Activated CD4-positive, alpha-beta T cell treated with anti-CD3 and anti-CD28 coated beads for 36 hours (primary cell): ENCODE measurements at places on chromosomes 12 and 14. TPM values are rescaled to one million over a fixed set of nuclear protein-coding genes. Genes with fewer than 3 reads are reported as not detected.
A peak's percentile ranks its signal among the peaks of the same experiment; 100 is the strongest.

DNA sequence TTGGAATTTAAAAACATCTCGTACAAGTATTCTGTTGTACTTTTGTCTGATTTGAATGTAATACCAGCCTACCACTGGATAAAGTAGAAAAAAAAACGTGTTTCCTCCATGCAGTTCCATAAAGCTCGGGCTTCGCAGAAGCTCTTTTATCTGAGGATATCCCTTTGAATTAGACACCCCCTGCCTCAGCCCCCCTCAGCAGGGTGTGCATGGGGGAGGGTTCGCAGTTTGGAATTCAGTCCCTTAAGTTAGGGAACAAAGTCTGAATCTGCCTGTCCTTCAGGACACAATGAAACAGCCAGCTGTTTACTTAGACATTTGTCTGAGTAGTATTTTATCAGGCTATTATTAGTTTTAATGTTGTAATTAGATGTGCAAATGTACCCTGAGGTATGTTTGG, 234.0 kb upstream of the CAND1 start:
- H3K4me3 ChIP-seq = no peak overlapping the region
- peaks cover 3% of the 10 kb centered on the region for H3K4me1 ChIP-seq
- peaks cover 2% of the 10 kb centered on the region for H3K27me3 ChIP-seq
- no peak for DNase-seq
- H3K27ac ChIP-seq = no peak overlapping the region
- no peaks in the 10 kb centered on the region for H3K36me3 ChIP-seq

- no peaks in the 10 kb centered on the region for H3K4me1 ChIP-seq
- no peak overlapping the region for H3K27ac ChIP-seq
- no peak for DNase-seq
- no peak overlapping the region for H3K4me3 ChIP-seq
Observed at GRCh38 chr12:45168976-45169375, 46.9 kb upstream of the ANO6 start.

- no peaks in the 10 kb centered on the region for H3K4me1 ChIP-seq
- no peaks in the 10 kb centered on the region for H3K36me3 ChIP-seq
- no peak overlapping the region for H3K4me3 ChIP-seq
- H3K27me3 ChIP-seq = no peaks in the 10 kb centered on the region
- H3K27ac ChIP-seq = no peak overlapping the region
Observed at GRCh38 chr14:33612197-33612505, 338.7 kb downstream of the EGLN3 start.

GRCh38 chr14:104813286-104813685, 12.4 kb downstream of the ZBTB42 start:
- no peak overlapping the region for H3K4me3 ChIP-seq
- peaks cover 10% of the 10 kb centered on the region for H3K4me1 ChIP-seq
- no peaks in the 10 kb centered on the region for H3K27me3 ChIP-seq
- H3K27ac ChIP-seq = no peak overlapping the region
- no peak for DNase-seq

DNA sequence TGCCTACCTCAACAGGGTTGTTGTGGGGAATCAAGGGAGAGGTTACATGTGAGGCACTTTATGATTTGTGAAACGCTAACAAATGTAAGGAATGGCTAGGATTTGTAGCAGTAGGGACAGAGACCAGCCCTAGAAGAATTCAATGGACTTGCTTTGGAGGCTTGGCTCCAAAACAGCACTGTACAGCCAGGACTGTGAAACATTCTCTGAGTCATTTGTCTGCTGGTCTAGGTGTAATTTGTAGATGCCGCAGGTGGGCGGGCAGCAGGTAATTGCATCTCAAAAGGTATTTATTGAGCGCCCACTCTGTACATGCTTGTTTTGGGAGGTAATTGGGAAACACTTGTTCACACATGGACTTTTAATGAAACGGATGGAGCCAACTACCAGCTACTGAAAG, 11.4 kb downstream of the SLC7A8 start:
- H3K27ac ChIP-seq = no peak overlapping the region
- H3K4me1 ChIP-seq = peaks cover 18% of the 10 kb centered on the region
- no peak overlapping the region for H3K4me3 ChIP-seq
- DNase-seq = no peak
- H3K27me3 ChIP-seq = no peaks in the 10 kb centered on the region

DNA sequence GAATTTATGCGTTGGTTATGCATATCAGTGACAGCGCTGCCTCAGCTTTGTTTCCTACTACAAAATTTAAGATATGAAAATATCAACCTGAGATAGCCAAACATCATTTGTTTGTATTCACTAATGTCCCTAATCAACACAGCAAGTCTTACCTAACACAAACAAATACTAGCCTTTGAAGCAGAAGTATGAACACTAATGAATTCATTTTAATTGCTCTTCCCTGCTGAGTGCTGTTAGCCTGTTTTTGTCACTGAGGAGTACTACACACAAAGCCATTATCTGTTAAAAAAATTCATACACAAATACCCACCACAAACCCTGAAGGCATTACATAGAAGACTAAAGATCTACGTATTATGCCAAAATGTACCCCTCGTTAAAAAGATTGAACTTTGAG, 150.8 kb downstream of the HELB start:
- no peak overlapping the region for H3K4me3 ChIP-seq
- H3K4me1 ChIP-seq = peaks cover 11% of the 10 kb centered on the region
- no peaks in the 10 kb centered on the region for H3K36me3 ChIP-seq
- no peak overlapping the region for H3K27ac ChIP-seq

- peaks cover 22% of the 10 kb centered on the region for H3K4me1 ChIP-seq
- DNase-seq = no peak
- no peaks in the 10 kb centered on the region for H3K36me3 ChIP-seq
- no peak overlapping the region for H3K4me3 ChIP-seq
Observed at GRCh38 chr12:89373763-89374572, 21.7 kb upstream of the DUSP6 start.

DNA sequence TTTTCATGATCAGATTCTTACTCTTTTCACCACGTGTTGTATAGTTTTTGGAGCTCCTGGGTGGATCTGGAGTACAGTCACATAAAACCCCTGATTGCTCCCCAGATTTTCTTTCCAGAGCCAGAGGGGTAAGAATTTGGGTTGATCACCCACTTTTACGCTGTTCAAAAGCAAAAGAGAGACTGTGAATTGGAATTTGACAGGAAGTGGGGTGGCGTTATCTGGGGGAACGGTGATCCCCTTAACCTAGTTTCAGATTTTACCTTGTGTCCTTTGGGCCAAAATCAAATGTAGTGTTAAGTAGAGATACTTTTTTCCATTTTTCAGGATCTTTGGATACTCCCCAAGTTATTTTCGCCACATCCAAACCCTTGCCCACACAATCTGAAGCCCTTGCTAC, 75.6 kb downstream of the TGFB3 start:
- H3K27me3 ChIP-seq = no peaks in the 10 kb centered on the region
- H3K27ac ChIP-seq = no peak overlapping the region
- H3K4me1 ChIP-seq = no peaks in the 10 kb centered on the region
- H3K36me3 ChIP-seq = no peaks in the 10 kb centered on the region
- DNase-seq = no peak

- H3K4me1 ChIP-seq = peaks cover 24% of the 10 kb centered on the region
- no peak for DNase-seq
- H3K36me3 ChIP-seq = no peaks in the 10 kb centered on the region
- no peak overlapping the region for H3K4me3 ChIP-seq
- H3K27ac ChIP-seq = no peak overlapping the region
- H3K27me3 ChIP-seq = peaks cover 2% of the 10 kb centered on the region
Observed at GRCh38 chr14:58593977-58594376, 43.8 kb upstream of the DACT1 start.

- H3K36me3 ChIP-seq = peaks cover 6% of the 10 kb centered on the region
- H3K27ac ChIP-seq = no peak overlapping the region
- peak; percentile 11 for DNase-seq
- no peaks in the 10 kb centered on the region for H3K27me3 ChIP-seq
- no peak overlapping the region for H3K4me3 ChIP-seq
Observed at GRCh38 chr14:31326111-31326510, 94.2 kb downstream of the HEATR5A start.

- H3K27me3 ChIP-seq = peaks cover 22% of the 10 kb centered on the region
- H3K36me3 ChIP-seq = no peaks in the 10 kb centered on the region
Observed at GRCh38 chr14:22748631-22749068, 17.8 kb upstream of the OXA1L start.

GRCh38 chr12:84276215-84276614, 636.4 kb downstream of the SLC6A15 start:
- DNase-seq = no peak
- no peaks in the 10 kb centered on the region for H3K36me3 ChIP-seq
- no peak overlapping the region for H3K27ac ChIP-seq
- no peaks in the 10 kb centered on the region for H3K4me1 ChIP-seq

DNA sequence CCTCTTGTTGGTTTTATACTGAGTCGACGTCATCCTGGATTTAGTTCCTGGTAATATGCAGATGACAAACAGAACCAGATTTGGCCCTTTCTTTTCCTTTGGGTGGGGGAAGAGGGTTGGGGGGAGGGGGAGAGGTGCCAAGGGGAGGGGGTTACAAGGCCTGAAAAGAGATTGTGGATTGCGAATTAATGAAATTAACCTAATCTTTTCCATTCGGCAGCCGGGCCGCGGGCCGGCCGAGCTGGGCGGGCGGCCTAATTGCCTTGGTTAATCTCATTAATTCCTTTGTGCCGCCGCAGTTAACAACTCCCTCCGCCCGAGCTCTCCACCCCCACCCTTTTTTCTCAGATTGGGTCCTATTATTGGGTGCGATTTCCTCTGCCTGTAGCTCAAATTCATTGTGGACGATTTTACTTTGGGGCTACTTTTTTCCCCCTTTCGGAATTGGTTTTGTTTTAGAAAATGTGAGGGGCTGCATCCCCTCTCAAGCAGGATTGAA, 387 bp upstream of the GSC start:
- H3K4me3 ChIP-seq = peak overlapping the region; percentile 19
- H3K27ac ChIP-seq = no peak overlapping the region
- peaks cover 11% of the 10 kb centered on the region for H3K4me1 ChIP-seq

GRCh38 chr12:13347241-13348043, 150.9 kb downstream of the EMP1 start:
- no peaks in the 10 kb centered on the region for H3K36me3 ChIP-seq
- H3K27ac ChIP-seq = peak overlapping the region; percentile 21
- peaks cover 45% of the 10 kb centered on the region for H3K27me3 ChIP-seq

- no peak overlapping the region for H3K4me3 ChIP-seq
- H3K27me3 ChIP-seq = no peaks in the 10 kb centered on the region
- no peaks in the 10 kb centered on the region for H3K36me3 ChIP-seq
- no peak overlapping the region for H3K27ac ChIP-seq
- H3K4me1 ChIP-seq = no peaks in the 10 kb centered on the region
- no peak for DNase-seq
Observed at GRCh38 chr14:45678163-45678562, 425.2 kb upstream of the MIS18BP1 start.

DNA sequence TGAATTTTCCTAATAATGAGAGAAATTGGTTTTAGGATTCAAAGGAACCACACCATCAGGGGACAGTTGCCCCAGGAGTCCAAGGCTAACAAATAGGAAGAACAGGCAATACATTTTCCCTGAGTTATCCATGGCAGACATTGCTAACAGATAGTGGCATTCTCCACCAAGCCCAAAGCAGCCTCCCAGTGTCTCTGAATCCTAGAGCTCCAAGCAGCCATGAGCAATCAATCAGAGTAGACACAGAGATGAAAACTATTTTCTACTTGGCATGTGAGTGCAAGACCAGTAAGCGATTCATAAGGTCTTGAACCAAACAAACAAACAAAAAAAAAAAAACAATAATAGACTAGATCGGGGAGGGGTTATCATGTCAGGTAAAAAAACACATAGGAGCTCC, 515.7 kb downstream of the MED13L start:
- H3K4me3 ChIP-seq = no peak overlapping the region
- no peaks in the 10 kb centered on the region for H3K4me1 ChIP-seq
- H3K27ac ChIP-seq = no peak overlapping the region

GRCh38 chr14:24256960-24257359, 6.0 kb downstream of the TGM1 start:
- H3K27me3 ChIP-seq = no peaks in the 10 kb centered on the region
- H3K4me1 ChIP-seq = no peaks in the 10 kb centered on the region
- no peak for DNase-seq
- no peak overlapping the region for H3K4me3 ChIP-seq

GRCh38 chr12:21665816-21666215, 8.2 kb upstream of the LDHB start:
- H3K4me3 ChIP-seq = no peak overlapping the region
- DNase-seq = no peak
- H3K4me1 ChIP-seq = no peaks in the 10 kb centered on the region
- H3K27ac ChIP-seq = no peak overlapping the region

- H3K27ac ChIP-seq = no peak overlapping the region
- peaks cover 6% of the 10 kb centered on the region for H3K4me1 ChIP-seq
- DNase-seq = no peak
- H3K27me3 ChIP-seq = peaks cover 2% of the 10 kb centered on the region
Observed at GRCh38 chr12:77070800-77071449, 5.6 kb upstream of the E2F7 start.

DNA sequence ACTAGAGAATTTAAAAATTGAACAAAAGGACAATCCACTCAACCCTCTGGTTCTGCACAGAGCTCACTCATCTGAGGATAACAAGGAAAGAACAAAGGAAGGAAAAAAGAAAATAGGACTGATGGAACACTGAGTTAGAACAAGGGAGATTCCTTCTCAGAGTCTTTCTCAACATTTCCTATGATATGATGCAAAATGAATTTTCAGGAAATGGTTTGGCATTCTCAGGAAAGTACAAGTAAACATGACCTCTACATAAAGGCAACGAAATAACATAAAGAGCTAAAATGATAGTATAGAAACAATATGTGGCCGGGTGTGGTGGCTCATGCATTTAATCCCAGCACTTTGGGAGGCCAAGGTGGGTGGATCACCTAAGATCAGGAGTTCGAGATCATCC, 135.8 kb downstream of the ITPR2 start:
- DNase-seq = no peak
- no peak overlapping the region for H3K27ac ChIP-seq
- peaks cover 43% of the 10 kb centered on the region for H3K36me3 ChIP-seq
- peaks cover 13% of the 10 kb centered on the region for H3K4me1 ChIP-seq
- no peak overlapping the region for H3K4me3 ChIP-seq

DNA sequence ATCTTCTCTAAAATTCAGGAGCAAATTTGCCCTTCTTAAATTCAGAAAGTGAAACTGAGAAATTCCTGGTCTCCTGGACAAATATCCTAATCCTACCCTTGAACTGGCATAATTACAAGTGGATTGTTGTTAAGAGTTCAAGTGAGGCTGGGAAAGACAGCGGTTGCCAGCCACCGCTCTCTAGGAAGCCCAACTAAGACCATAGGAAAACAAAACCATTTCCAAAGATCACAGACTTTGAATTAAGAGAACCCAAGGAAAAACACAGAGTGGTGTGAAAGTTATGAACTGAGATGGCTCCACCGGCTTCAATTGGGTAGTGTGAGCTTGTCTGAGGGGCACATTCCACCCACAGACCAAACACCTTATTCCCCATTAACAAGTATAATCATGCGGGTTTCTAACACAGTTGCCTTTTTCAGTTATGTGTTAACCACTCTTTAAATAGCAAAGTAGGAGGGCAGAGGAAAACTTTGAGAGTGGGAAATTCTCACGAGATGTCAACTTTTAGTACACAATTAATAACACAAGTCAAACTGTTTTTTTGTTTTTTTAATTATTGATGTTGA, 1628.8 kb upstream of the SEL1L start:
- H3K4me3 ChIP-seq = no peak overlapping the region
- DNase-seq = no peak
- H3K36me3 ChIP-seq = no peaks in the 10 kb centered on the region
- no peaks in the 10 kb centered on the region for H3K27me3 ChIP-seq
- no peak overlapping the region for H3K27ac ChIP-seq

BATF gene
- 165 TPM for total RNA-seq

SENP1 gene
- total RNA-seq = 61.8 TPM

KLRC2 gene
- total RNA-seq = not detected

VTI1B gene
- 58.3 TPM for total RNA-seq

CLMN gene
- total RNA-seq = 0.75 TPM

CDC42BPB gene
- total RNA-seq = 4.4 TPM

VDR gene
- total RNA-seq = 124 TPM

KLRG1 gene
- total RNA-seq = 2.3 TPM

DAO gene
- not detected for total RNA-seq

ZFHX2 gene
- total RNA-seq = 1.3 TPM

SRRM4 gene
- total RNA-seq = not detected
